Ovary (tissue), 10 donors: ENCODE measurements at places on chromosomes 11 and 22. TPM values are rescaled to one million over a fixed set of nuclear protein-coding genes. Genes with fewer than 3 reads are reported as not detected.

Gene MS4A7
- polyA plus RNA-seq = 38.2 TPM

- DNase-seq = no peak
Measured at GRCh38 chr11:58905721-58906547, 33.4 kb upstream of the GLYATL1 start.

- DNase-seq = peak; percentile 90
Measured at GRCh38 chr22:36409911-36410756, 22.4 kb upstream of the MYH9 start.

Gene OR4B1
- not detected for polyA plus RNA-seq

GRCh38 chr11:130588471-130588870 lies 140.0 kb downstream of the ADAMTS15 start:
- no peak for DNase-seq

DNA sequence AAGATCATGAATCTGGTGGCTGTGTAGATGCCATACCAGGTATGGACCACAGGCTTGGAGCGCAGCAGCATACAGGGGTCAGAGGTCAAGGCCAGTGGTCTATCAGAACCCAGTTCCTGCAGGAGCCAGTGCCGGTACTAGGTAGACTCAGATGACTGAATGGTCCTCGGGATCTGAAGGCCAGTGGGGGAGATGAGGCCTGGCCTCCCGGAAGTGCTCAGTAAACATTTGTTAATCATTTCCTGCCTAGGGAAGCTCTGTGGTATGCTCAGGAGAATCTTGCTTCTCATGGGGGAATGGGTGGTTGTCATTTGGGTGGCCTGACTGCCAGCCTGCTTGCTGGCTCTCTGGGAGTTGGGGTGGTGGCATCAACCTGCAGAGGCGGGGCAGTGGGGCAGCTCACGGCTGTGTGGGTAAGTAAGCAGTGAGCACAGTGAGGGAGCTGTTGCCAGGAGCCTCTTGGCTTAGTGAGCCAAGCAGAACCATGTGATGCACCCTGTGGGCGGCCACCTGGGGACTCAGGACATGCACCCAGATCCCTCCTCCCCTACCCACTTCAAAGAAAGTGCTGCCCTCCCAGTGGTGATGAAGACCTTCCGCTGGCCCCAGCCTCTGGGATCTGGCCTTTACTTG lies 33.0 kb downstream of the PTPRJ start:
- DNase-seq = no peak

DNA sequence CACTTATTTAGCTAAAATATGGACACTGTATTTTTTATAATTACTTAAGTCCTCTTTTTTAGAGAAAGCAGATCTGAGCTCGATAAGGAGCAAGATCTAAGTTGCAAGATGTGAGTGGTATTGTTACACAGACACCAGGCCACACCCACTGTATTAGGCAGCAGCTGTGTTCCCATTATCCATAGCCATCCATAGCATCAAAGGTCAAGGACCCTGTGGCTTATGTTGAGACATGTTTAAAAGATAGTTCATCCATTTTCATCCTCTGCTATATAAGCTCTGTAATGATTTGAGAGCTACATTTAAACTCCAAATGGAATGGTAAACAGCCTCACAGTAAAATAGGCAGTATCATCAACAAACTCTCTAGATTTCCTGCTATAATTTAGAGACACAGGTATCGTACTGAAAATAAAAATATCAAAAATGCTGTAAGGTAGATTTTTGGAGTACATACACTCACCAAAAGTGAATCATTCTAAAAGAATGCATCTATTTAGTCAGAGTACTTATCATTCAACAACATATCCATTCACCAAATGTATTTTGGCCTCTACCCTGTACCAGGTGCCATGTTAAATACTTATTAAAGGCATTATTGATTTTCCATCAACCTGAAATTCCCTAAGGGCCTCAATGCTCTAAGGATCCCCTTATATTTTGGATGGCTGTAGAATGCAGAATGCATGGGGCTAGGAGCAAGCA lies 574.0 kb downstream of the LRRC4C start:
- no peak for DNase-seq

Gene KDM4E
- not detected for polyA plus RNA-seq

- peak; percentile 63 for DNase-seq
Measured at GRCh38 chr11:9003573-9004182, at the start of gene NRIP3. Gene NRIP3, minus strand, starts transcription at chr11:9004001. Its CDS starts 66 bp downstream, at chr11:9003935.

Gene CCDC116
- polyA plus RNA-seq = not detected

Gene NAALADL1
- polyA plus RNA-seq = 7.1 TPM

Gene SYT7
- 4.9 TPM for polyA plus RNA-seq

Gene PTPRCAP
- polyA plus RNA-seq = 7.2 TPM

DNA sequence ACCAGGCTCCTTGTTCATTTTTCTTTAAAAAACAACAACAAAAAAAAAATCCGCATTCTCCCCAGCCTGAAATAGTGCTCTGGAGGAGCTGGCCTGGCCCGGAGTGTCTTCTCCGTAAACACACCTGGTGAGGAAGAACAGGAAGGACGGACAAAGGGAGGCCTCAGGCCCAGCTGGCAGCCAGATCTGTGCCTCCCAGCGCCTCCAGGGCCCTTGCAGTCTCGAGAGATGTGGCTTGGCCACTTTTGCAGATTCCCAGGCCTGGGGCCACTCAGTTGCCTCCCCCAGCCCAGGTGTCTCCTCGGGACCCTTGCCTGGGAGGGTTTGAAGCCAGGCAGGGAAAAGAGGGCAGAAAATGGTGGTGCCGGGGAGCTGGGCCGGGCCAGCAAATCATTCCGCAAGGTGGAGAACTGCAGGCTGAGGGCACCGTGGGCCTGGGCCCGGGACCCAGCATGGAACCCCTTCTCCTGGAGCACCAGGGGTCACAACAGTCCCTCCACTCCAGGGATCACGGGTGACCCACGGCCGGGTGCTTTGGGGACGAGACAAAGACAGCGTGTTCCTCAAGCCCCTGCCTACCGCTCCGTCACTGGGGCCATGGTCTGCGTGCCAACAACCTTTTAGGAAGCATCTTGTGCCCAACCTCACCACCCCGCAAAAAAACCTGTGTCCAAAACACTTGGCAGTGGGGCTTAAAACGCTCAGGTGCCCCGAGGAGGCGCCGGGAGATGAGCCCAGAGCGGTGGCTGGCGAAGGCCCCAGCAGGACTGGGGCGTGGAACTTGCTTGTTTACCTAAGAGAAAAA lies 67.1 kb upstream of the WNT7B start:
- DNase-seq = peak; percentile 69

Gene IFITM10
- polyA plus RNA-seq = 0.15 TPM

GRCh38 chr11:17405232-17406005 lies 17.0 kb upstream of the KCNJ11 start:
- peak; percentile 56 for DNase-seq

GRCh38 chr11:66891851-66892660 lies 35.2 kb downstream of the LRFN4 start:
- DNase-seq = peak; percentile 3

DNA sequence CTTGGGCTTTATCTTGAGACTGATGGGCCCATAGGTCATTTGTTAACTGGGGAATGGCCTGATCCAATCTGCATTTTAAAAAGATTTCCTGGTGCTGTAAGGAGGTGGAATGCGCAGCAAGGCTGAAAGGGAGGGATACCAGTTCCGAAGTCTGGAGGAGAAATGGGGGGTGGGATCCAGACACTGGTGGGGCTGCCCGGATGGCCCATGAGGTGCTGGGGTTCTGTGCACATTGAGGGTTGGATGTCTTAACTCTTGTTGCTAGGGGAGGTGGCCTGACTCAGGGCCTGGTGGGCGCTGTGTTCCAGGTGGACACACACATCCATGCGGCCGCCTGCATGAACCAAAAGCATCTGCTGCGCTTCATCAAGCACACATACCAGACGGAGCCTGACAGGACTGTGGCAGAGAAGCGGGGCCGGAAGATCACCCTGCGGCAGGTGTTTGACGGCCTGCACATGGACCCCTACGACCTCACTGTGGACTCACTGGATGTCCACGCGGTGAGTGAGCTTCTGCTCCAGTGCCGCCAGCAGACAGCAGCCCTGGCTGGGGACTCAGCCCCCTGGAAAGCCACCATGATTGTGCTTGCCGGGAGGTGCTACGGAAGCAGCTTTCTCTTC lies 38.1 kb downstream of the AMPD3 start:
- no peak for DNase-seq

GRCh38 chr11:130101661-130102060 lies 32.0 kb downstream of the APLP2 start:
- no peak for DNase-seq

Gene TREH
- 0.48 TPM for polyA plus RNA-seq

GRCh38 chr11:112806876-112807275 lies 154.3 kb upstream of the NCAM1 start:
- DNase-seq = no peak

GRCh38 chr11:65130631-65131416 lies 3.5 kb downstream of the SYVN1 start:
- peak; percentile 16 for DNase-seq

Gene SMTNL1
- polyA plus RNA-seq = not detected

DNA sequence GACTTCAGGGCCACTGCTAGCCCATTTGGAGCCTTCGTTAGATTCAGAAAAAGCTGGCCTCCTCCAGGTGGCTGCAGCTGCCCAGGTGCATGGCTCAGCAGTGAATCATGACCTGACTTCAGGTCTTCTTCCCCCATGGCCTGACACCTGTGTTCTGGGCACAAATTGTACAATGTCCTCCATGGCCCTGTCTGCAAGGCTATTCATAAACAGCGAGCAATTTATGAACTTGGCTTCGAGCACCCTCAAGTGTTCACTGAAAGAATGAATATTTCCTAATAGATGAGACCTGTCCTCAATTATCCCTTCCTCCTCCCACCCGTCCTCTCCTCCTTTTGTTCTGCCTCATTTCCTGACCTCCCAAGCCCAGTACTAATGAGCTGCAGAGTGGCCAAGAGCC lies 12.2 kb upstream of the VPS37C start:
- DNase-seq = no peak

DNA sequence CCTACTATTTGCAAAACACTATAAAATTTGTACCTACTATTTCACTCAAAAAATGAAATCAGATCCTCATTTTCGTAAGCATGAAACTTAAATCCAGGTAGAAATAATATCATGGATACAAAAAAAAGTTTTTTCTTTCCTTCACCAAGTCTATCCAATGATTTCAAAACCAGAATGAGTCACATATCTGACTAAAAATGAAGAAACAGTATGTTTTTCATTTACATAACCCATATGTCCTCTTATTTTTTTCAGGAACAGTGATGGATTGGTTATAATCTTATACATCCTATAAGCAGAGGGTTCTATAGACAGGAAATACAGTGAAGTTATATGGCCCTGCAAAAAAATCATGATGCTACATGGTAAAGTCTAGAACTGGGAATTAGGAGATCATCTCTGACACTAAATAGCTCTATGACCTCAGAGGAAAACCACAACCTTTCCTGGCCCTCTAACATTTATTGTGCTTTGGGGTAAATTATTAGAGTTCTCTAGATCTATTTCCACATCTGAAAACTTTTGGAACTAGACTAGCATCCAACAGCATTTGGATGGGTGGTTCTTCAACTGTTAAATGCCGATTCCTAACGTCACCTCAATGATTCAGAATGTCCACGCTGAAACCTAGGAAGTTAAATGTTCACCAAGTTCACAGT lies 10.9 kb downstream of the MTMR2 start:
- no peak for DNase-seq

- no peak for DNase-seq
Measured at GRCh38 chr11:132817387-132817786, 714.9 kb downstream of the OPCML start.

GRCh38 chr11:48064306-48064705 lies 83.9 kb downstream of the PTPRJ start:
- no peak for DNase-seq
